ENCODE measurements at places on chromosomes 6 and 20.

DNA sequence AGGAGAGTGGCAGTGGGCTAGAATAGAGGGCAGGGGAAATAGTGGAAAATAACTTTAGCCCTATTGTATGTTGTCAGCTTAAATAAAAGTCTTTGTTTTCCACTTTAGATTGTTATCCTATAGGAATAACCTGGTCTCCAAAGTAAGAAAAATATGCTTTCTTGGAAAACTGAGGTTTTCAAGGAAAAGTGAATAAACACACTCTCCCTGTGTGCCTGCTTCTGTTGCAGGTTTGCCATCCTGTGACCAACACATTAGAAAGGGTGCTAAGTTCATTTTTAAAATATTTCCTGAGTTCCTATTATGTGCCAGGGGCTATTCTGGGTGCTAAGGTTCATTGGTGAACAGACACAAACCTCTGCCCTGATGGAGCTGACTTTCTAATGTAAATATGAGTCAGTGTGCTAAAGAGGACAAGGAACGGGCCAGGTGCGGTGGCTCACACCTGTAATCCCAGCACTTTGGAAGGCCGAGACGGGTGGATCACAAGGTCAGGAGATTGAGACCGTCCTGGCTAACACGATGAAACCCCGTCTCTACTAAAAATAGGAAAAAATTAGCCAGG is 23.5 kb downstream of the BICRAL start:
- DNase-seq: no peak

DNA sequence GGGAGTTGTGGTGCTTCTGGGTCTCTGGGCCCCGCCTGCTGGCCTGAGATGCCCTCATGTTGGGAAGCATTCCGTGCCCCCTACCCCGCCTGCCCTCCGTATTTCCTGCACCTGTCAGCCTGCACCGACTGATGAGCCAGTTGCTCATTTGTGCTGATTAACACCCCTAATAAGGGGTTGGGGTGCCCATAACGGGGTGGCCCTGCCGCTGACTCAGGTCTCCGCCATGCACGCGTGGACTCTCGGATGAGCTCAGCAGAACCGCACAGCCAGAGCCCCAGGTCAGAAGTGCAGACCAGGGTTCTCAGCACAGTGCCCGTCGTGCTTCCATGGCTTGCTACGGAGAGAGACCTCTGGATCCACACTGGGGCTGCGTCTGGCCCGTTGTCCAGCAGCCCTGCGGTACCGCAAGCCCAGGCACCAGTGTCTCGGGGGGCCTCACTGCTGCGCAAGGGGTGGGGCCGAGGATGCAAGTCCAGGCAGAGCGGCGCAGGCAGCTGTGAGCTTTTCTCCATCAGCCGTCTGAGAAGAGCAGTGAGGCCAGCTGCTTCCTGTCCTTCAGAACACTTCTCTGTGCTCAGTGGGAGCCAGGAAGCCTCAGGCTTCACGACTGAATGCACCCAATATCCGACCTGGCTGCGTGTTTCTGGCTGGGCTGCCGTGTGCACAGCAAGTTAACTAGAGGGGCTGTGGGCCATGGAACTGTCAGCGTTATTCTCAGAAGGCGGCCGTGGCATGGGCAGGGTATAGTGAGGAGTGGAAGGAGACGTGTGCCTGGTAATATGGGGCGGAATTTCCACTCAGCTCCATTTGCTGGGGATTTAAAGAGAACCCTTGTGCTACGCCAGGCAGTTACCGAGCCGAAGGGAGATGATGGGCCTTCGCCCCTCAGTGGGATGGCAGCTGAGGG is 18.6 kb downstream of the MTG2 start:
- no peak for DNase-seq

DNA sequence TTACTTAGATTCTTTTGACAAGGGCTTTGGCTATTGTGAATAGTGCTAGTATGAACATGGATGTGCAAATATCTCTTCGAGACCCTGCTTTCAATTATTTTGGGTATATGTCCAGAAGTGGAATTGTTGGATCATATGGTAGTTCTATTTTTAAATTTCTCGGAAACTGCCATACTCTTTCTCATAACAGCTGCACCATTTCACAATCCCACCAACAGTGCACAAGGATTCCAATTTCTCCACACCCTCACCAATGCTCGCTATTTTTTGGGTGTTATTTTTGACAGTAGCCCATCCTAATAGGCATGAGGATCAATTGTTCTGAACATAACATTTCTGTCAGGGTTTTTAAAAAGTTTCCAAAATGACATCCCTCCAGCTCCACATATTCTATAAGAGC is 69.2 kb upstream of the ESR1 start:
- DNase-seq: no peak

DNA sequence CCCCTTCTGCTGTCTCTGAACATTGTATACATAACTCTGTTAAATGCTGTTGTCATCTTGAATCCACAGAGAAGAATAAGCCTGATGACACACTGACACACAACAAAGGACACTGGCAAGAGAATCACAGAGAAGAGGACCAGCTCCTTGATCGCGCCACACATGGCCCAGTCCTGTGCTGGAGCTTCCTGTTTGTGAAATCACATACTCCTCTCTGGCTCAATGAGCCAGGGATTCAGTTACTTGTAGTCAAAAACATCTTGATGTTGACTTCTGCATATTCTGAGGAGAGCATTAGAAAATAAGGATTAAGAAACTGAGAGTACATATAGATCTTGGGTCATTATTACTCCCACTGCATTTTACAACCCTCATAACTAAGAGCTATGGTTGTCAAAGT is 100.1 kb downstream of the EPB41L2 start:
- DNase-seq: no peak

DNA sequence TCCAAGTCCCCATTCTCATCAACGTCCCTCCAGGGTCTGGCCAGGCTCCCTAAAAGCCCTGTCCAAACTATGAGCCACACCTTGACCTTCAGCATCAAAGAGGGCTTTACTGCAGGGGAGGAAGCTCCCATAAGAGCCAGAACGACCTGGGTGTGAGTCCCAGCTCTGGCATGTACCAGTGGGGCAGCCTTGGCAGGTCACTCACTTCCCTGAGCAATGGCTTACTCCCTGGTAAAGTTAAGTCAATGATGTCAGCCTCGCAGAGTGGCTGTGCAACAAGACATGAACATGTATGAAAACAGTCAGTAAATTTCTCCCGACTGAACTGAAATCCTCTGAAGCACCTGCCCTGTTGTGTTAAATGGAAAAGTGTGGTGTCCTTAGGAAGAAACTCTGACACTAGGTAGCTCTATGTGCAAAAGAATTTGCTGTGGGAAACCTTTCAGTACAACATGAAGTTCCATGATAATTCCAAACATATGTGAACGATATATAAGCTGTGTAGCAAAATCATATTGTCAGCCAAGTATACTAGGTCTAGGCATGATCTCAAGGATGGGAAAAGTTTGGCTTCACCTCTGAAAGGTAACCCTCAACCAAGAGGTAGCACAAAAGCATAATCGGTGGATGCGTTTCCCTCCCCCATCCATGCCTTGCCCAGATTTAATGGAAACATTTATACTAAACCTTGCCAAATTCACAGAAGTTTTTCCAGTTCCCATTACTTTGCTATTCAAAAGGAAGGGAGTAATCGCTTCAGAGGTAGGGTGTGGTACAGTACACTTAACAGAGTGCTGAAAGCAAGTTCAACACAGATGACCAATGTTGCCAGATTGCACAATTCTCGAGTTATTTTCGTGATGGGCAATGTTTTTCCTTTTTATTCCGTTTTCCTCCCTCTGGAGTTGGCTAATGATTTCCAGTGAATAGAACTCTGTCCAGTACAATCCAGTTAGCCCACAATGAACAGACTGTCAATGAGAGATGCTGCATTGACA is 49.0 kb upstream of the RANBP9 start:
- no peak for DNase-seq

DNA sequence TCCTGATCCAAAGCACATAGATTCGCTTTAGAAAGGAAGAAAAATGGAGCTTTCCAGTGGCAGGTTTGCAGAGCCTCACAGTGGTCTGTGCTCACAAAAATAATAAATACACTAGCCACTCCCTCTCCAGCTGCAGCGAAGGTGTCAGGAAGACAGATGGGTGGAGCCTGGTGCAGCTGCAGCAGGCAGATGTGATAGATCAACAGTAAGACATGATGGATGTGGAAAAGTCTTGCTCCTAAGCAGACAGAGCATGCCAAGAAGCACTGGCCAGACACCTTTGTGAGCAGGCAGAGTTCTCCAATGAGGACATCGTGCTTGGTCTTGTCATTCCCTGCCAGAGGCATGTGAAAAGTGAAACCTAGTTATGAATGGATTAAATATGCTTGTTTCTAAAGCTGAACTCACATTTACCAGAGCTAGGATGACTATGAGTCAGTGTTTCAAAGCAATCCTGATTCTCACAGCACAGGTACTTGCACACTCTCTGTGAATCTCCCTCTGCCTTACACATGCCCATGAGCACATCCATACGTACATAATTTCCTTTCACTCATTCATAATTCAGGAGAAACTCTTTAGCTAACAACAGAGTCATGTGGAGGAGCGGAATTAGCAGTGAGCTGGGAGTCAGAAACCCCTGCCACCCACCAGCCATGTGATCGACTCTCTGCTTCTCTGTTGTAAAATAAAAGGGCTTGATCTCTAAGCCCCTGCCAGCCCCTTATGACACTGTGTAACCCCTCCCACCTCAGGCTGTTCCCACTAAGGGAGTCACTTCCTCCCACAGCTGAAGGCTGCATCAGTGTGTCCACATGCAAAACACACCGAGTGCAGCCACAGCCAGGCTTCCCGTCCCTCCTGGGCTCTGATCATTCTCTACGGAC is 111.2 kb downstream of the SCML4 start:
- no peak for DNase-seq

GRCh38 chr6:166076625-166077024 is 91.0 kb downstream of the TBXT start:
- no peak for DNase-seq

DNA sequence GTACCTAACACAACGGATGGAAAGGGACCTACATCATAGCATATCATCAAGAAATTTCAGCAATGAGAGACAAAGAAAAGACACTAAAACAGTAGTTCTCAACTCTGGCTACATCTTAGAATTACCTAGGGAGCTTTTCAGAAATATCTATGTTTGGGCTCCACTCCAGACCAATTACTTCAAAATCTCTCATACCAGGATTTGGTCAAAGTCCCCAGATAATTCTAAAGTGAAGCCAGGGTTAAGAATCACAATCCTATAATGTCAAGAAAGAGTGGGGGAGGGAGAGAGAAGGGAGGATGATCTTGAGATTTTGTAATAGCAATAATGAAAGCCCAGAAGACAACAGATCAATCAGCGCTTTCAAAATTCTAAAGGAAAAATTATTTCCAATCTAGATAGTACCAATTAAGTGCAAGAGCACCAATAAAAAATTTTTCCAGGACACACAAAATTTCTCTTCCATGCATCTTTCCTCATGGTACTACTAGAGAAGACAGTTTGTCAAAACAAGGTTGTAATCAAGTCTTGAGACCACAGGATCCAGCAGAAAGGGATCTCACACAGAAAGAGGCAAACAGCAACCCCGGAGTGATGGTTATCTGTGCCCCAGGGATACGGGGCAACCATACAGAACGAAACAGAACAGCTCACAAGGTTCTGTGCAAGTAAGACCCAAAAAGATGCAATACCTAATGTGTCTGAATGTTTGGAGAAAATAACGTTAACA is 152.9 kb upstream of the DST start:
- DNase-seq: no peak

DNA sequence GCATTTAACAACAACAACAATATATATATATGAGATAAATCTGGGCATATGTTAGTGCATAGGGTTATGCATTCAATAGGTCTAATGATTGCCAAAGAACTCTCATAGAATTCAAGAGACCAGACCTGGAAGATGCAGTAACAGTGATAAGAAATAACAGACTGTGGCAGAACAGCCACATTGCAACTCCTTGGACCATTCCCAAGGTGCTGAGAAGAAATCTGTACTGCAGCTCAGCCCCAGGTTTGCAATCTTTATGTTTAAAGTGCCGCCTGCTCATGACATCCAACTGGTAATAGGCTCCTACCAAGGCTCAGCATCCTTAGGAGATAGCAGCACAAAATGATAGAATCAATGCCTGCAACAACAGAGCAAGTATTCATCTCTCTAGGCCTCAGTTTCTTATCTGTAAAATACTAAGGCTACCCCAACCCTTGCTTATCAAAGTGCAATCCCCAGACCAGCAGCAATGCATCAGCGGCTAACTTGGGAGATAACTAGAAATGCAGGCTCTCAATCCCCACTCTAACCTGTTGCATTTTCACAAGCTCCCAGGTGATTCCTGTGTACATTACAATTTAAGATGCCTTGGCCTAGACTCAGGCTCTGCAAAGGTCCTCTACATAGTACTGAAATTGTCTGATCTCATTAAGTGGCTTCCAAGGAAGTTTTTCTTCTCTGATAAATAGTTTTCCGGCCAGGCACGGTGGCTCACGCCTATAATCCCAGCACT is 30.6 kb upstream of the PIM1 start:
- no peak for DNase-seq

DNA sequence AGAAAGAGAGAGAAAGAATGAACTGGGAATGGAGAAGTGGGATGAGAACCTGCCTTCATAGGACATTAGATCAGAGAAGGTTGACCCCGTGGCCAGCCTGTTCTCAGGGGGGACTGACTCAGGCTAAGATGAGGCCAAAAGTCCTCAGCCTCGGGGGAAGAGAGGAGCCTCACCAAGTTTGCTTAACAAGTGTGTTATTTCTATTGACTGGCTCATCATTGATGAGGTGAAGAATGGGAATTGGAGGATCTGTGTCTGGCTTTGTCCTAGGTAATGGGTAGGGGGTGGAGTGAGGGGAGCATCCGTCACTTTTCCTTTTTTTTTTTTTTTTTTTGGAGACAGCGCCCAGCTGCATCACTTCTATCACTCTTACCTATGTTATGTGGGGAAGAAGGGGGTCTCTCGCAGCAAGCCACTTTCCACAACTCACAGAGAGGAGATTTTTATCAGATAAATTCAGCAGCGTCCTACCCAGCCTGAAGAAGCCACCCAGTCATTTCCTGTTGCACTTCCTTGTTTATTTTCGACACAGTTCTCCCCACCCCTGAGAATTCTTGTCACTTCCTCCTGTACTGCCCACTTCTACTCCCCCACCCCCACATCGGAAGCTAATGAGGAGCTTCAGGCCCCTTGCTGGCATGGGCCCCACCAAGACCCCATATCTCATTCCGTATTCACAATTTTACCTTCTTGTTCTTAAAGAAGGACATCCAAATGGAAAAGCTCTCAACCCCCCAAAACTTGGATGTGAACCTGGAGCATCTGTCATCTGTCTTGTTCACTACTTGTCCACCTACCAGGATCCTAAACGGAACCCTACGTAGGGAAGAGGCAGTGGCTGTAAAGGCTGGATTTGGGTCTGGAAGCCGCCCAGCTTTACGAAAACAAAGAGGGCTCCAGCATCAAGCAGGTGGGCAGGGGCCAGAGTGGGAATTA is 2.8 kb upstream of the RNASET2 start:
- DNase-seq: no peak

DNA sequence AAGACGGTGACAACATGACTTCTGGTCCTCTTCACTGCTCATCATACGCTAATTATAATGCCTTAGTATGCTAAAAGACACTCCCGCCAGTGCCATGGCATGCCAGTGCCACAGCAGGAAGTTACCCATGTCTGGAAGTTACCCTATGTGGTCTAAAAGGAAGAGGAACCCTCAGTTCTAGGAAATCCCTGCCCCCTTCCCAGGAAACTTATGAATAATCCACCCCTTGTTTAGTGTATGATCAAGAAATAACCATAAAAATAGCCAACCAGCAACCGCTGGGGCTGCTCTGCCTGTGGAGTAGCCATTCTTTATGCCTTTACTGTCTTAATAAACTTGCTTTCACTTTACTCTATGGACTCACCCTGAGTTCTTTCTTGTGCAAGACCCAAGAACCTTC is 15.8 kb upstream of the SERPINB9 start:
- no peak for DNase-seq

Measured in urothelium cell line (cell line).